ENCODE measurements at places on chromosomes 3 and 15. TPM values are rescaled to one million over a fixed set of nuclear protein-coding genes. Genes with fewer than 3 reads are reported as not detected.
A peak's percentile ranks its signal among the peaks of the same experiment; 100 is the strongest.

GRCh38 chr15:29066838-29067237, 181.1 kb downstream of the APBA2 start:
- H3K27ac ChIP-seq: no peak overlapping the region
- no peaks in the 10 kb centered on the region for H3K36me3 ChIP-seq
- H3K4me1 ChIP-seq: no peaks in the 10 kb centered on the region
- H3K4me3 ChIP-seq: no peak overlapping the region

DNA sequence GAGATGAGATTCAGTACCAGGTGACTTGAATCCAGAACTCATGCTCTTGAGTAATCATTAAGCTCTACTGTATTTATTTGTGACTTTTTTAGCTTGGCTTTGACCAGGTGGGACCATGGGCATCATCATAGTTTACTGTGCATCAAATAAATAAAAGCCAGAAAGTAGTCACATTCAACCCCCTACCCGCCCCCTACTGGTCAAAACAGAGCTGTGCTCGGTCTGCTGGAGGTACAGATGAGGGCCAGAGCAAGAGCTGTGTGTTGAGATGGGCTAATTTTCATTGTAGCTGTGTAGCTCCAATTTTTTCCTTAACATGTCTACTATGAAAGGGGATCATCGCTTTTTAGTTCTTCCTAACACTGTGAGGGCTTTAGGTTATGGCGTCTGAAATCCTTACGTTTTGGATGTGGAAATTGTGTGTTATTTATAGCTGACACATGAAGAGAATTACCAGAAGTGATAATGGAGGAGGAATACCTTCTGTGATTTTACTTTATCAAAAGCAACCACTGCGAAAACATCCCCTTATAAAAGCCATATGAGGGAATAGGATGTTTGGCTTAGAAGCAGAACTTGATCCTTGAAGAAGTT, 375.1 kb downstream of the PTPRG start:
- peak; percentile 47 for DNase-seq
- no peak overlapping the region for H3K4me3 ChIP-seq
- H3K27ac ChIP-seq: no peak overlapping the region
- H3K36me3 ChIP-seq: no peaks in the 10 kb centered on the region
- peaks cover 25% of the 10 kb centered on the region for H3K4me1 ChIP-seq

GRCh38 chr3:134348524-134348923, 25.7 kb downstream of the AMOTL2 start:
- peaks cover 28% of the 10 kb centered on the region for H3K36me3 ChIP-seq
- H3K27ac ChIP-seq: no peak overlapping the region
- H3K27me3 ChIP-seq: no peaks in the 10 kb centered on the region

- DNase-seq: no peak
- peak overlapping the region; percentile 90 for H3K27ac ChIP-seq
- H3K27me3 ChIP-seq: peaks cover 6% of the 10 kb centered on the region
- H3K4me1 ChIP-seq: peaks cover 30% of the 10 kb centered on the region
- peak overlapping the region; percentile 72 for H3K4me3 ChIP-seq
These were observed 253 bp downstream of the IFT80 start for GRCh38 chr3:160398820-160399124.

DNA sequence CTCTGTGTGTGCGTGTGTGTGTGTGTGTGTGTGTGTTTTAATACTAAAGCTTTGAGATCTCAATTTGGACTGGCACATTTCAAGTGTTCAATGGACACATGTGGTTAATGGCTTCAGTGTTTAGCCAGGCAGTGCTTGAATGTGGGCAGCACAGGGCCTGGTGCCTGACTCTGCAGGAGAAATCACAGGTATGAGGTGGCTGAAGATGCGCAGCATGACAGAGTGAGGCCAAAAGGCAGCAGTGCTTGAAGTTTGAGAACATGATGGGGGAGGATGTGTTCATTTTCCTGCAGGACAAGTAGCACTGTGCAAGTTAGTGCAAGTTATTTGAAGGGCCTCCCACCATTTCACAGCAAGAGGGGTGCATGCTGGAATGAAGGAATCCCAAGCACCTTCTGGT, 620.5 kb upstream of the TBL1XR1 start:
- no peaks in the 10 kb centered on the region for H3K36me3 ChIP-seq
- H3K27ac ChIP-seq: no peak overlapping the region
- H3K4me3 ChIP-seq: no peak overlapping the region
- no peaks in the 10 kb centered on the region for H3K27me3 ChIP-seq
- peaks cover 48% of the 10 kb centered on the region for H3K4me1 ChIP-seq

DNA sequence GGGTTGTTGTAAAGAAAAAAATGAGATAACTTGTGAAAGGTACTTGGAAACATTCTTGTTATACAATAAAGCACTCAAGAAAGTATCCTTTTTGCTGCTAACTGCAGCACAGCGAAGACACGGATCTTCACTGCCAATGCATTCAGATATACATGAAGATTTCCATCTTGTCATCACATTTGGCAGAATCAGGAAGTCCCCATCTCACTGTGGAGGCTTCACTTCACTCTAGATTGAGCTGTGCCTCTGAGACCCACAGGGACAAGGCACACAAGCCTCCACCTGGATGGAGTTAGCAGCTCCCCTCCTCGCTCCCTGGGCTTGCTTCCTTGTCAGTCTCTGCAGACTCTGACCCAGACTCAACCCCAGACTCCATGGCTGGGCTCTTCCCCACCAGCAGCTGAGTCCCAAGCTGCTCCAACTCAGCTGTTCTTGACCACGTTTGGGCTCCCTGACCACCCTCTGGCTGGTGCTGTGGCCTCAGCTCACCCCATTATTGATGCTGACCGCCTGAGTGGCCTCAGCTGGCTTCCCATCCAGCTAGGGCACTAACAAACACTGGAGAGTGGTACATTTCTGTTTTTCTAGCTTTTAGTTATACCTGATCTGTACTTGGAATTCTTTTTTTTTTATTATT, 45.4 kb upstream of the SMAD3 start:
- DNase-seq: no peak
- no peak overlapping the region for H3K4me3 ChIP-seq
- H3K36me3 ChIP-seq: no peaks in the 10 kb centered on the region
- H3K4me1 ChIP-seq: peaks cover 16% of the 10 kb centered on the region
- no peak overlapping the region for H3K27ac ChIP-seq

GRCh38 chr3:71783152-71783551, 1.8 kb downstream of the PROK2 start:
- no peaks in the 10 kb centered on the region for H3K36me3 ChIP-seq
- H3K4me3 ChIP-seq: no peak overlapping the region
- H3K27ac ChIP-seq: no peak overlapping the region
- H3K4me1 ChIP-seq: peaks cover 17% of the 10 kb centered on the region
- DNase-seq: no peak

PTPRG gene
- total RNA-seq: 51.9 TPM

SKOR1 gene
- total RNA-seq: 0.58 TPM

COPS2 gene
- total RNA-seq: 63.8 TPM

ZPLD1 gene
- total RNA-seq: not detected

FBN1 gene
- total RNA-seq: 214 TPM

CD200R1 gene
- total RNA-seq: 1.7 TPM

MESP1 gene
- total RNA-seq: 2.6 TPM

Data from esophagus muscularis mucosa (tissue), 4 donors.